ENCODE measurements at places on chromosomes 5 and 9.

DNA sequence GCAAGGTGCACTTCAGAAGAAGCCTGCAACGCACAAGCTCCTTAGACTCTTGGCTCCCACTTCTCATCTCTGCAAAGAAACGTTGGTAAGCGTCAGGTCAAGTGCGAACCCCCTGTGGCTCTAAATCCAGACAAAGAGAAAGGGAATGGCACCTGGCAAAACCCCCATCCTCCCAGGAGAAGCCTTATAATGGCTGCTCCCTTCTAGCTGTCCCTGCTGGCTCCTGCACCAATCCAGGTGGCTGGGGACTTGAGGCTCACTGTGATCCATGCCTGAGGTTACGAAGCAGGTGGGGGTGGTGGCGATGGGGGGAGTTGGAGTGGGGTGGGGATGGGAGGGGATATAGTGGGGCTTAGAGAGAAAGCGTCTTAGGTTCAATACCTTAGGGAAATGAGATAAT is 272.8 kb downstream of the DENND1A start:
- no peak for DNase-seq

DNA sequence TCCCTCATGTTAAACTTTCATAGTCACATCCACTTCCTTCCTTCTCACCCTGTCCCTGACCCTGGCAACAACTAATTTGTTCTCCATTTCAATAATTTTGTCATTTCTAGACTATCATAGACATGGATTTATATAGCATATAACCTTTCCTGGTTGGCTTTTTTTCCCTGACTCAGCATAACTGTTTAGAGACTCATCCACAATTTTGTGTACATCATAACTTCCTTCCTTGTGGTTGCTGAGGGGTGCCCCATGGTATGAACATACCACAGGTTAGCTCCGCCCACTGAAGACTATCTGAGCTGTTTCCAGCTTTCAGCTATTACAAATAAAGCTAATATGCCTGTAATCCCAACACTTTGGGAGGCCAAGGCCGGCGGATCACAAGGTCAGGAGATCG is 137.3 kb downstream of the PHF2 start:
- DNase-seq = no peak

DNA sequence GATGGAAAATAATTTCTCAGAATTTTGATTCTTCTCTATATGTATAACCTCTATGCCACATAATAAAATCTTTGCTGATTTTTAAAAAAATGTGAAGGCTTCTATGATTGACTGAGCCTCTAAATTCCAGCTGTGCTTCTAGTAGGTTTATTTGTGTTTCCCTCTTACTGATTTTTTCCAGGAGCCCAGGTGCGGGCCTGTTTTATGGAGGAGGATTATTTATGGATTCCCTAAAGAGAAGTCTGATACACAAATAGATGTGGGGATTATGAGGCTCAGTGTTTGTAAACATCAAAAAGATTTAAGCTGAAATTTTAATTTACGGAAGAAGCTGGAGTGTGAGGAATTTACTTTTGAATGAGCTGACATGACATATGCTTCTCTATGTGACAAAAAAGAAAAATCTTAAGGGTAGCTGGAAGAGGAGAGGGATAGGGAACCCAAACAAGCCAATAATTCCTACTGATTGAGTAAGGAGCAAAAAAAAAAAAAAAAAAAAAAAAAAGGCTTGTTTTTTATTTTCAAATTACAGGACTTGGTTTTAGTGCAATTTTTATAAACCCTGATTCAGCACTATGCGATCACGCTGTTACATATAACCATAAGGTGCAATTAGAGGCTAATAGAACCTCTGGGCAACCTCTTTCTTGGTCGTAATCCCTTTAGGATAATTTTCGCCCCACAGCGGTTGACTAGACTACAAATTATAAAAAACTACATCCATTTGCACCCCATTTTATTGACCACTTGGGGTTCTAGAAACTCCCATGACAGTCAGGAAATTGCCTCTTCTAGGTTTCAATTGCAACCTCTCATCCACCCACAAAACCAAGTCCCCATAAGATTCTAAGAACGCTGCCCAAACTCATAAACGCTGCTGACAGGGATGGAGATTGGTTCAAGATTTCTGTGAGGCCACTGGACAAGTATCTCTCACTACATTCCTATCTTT is 44.4 kb upstream of the RAI14 start:
- DNase-seq = no peak

GRCh38 chr5:98663521-98663920 is 109.9 kb upstream of the RGMB start:
- DNase-seq = no peak

DNA sequence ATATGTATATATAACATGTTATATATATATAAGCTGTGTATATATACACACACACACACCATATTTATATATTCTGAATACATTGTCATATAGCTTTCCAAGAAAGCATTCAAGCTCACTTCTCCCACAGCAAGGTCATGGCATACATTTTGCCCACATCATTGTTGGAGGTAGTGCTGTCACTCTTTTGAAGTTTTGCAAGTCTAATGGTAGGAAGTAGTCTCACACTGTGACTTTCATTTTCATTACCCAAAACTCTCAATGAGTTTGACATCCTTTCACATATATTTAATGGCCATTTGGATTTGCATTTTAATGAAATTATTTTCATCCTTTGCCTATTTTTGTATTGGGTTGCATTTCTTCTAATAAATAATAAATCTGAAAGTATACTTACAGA is 59.8 kb upstream of the COX7C start:
- no peak for DNase-seq

- DNase-seq = no peak
Observed at GRCh38 chr9:133427658-133428348, 5.6 kb downstream of the ADAMTS13 start.

DNA sequence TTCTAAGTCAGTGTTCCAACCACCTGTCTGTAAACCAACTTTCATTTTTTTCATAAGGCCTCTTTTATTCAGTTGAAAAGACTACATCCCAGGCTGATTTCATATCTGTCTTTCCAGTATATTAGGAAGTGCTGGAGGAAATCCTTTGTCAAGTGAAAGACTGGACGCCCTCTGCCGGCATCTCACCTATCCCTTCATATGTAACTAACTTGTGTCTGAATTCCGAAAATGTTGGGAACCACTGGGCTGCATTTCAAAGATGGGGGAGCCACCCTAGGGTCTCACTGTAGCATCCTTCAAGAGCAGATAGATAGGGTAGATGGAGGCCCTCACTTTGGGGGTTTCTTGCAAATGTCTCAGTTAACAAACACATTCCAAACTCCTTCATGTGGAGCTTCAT is 569.8 kb downstream of the CTNND2 start:
- DNase-seq = no peak

- DNase-seq = no peak
Observed at GRCh38 chr5:9557696-9558095, 11.8 kb upstream of the SEMA5A start.

- peak; percentile 86 for DNase-seq
Observed at GRCh38 chr9:35729700-35730485, 2.1 kb downstream of the TLN1 start.

DNA sequence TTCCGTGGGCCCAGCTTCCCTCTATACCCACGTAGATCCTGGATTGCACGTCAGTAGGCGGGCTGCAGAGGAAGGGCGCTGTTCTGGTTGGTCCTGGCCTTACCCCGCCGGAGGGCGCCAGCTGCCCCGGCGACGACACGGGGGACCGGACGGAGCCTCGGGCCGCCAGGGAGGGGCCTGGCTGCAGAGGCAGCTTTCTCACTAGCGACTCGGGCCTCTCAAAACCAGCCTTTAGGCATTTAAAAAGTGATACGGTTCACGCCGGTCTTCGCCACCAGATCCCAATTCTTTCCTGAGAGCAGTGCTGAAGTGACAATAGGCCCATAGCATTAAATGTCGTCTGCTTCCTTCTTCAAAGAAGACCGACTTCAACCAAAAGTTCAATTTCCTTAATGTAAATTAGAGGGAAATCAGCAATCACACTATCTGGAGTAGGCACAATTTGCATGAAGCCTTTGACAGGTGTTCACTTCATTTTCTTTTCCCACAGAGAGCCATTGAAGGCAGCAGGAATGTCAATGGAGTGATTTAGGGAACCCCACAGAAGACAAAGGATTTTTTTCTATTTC is 17.6 kb upstream of the UBE2D2 start:
- DNase-seq = peak; percentile 80

DNA sequence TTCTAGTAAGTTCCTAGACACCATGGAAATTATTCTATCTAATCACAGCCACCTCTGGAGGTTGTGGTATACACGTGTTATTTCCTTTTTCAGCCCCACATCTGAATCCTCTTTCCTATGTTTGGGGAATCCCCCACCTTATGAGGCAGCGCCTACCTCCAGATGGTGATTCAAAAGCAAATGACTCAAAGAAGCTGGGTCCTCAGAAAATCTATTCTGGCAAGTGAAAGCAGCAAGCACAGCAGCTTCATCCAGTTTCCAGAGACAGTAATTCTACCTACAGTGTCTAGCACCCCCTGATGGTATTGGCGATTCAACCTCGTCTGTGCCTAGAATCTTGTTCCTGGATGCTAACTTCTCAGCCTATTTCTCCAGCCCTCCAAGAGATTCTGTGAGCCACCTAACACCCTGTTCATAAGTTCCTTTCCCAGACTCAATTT is 43.0 kb downstream of the STRBP start:
- DNase-seq = no peak

- no peak for DNase-seq
Observed at GRCh38 chr9:87812375-87813118, 70.1 kb upstream of the SPATA31E1 start.

DNA sequence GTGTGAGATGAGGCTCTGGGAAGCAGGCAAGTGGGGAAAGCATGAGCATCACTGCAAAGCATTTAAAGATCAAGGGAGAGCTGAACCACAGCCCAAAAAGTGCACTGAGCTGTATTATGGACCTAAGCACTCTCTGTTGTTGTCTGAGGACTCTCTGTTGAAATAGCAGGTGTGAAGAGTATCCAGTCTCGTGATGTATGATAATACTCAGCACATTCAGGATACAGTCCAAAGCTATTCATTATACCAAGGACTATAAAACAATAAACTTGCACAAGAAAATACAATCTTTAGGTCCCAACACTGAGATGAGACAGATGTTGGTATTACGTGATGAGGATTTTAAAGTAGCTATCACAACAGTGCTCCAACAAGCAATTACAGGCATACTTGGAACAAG is 97.5 kb upstream of the IGFBPL1 start:
- DNase-seq = no peak

- no peak for DNase-seq
Observed at GRCh38 chr9:112193572-112194288, 18.6 kb upstream of the SUSD1 start.

DNA sequence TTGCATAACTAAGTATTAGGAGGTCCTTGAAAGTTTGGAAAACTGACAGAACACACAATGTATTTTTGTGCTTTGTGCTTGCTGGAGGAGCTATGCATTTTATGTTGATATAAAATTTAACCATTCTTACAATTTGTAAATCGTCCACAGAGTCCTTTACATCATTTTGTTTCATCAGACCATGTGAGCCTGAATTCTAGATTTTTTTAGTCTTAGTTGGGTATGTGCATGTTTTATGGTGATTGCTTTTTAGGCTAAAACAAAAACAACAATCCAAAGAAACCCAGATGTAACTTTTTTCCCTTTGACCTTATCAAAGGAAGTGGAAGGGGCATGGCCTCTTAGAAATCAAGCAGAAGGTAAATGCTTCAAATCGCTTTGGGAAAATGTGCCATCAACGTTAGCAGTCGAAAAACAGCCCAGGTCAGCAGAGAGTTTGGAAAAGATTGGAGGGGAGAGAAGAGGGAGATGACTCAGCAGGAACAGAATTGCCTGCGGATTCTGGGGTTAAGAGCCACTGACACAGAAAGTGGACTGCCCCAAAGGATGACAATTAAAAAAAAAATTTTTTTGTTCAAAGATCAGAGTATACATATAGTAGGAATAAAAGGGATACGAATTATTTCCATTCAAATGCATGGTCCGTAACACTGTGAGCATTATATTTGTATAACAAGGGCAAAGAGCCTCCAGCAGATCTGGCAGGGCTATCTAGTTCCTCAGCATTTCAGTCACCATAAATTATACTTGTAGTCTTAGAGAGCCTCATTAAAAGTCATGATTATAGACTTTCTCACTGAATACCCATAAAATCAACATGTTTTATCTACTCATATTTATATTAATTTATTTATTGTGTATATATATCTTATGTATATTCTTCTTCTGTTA is 253.5 kb upstream of the HAPLN1 start:
- DNase-seq = no peak

DNA sequence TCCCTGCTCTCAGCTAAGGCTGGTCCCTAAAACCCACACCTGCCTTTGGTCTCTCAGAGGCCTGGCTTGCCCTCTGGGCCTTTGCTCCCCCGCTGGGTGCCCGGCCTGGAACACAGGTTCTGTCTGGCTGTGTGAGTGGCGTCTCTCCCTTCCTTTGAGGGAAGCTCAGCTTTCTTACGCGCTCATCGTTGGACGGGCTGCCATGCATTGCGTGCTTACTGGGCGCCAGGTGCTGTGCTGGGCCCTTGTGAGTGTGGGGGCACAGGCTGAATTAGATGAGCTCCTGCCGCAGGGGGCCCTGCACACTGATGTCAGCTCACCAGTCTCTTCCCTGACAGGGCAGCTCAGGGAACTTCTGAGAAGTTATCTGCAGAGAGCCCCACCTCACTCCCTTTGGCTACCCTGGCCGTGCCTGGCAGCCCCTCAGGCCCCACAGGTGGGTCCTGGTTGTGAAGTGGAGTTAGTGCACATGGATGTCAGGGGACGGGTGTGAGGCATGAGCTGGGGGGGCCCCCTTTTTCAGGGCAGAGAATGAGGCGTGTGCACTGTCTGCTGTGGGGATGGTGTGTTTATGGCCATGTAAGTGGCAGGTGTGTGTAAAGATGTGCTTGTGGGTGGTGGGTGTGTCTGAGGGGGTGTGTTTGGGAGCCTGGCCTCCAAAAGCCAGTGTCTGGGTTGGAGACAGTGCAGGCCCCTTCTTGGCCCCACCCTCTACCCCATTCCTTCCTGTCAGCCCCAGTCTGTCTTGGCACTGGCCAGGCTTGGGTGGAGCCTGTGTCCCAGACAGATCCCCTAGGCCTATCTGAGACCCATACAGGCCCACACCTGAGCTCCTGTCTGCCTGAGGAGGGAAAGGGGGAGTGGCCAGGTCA is 7.5 kb upstream of the RMND5B start:
- peak; percentile 25 for DNase-seq

DNA sequence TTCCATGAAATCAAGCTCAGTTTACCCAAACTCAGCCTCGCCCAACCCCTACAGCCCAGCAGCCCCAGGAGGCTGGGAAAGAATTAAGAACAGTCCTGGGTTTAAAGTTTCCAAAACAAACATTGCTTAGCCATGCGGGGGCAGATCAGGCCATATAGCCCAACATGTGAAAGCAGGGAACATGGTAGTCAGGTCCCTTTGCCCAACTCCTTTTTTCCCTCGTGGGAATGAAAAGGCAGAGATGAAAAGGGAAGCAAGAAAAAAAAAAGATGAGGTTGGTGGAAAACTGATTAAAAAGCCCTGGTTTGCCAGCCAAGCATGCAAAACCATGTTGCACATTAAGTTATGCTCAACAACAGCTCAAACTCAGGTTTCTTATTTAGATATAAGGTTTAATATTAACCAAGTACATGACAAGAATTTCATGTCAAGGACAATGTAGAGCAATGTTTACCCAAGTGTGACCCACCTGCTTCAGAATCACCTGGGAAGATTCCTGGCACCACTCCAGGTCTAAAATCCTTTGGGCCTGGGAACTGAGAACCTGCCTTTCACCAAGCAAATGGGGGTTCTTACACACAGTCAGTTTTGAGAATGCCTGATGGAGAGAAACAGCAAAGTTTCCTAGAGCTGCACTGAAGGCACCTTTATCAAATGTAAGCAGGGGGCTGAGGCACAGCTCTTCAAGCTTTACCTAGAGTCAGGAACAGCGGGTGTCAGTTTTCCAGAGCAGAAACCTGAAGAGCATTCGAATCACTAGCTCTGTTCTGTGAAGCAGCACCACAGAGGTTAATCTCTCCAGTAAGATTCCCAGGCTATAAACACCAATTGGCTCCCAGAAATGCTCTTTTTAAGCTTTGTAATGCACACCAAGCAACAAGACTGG is 1.7 kb downstream of the FREM1 start:
- DNase-seq = no peak
